ENCODE measurements at places on chromosomes 1 and 21.

DNA sequence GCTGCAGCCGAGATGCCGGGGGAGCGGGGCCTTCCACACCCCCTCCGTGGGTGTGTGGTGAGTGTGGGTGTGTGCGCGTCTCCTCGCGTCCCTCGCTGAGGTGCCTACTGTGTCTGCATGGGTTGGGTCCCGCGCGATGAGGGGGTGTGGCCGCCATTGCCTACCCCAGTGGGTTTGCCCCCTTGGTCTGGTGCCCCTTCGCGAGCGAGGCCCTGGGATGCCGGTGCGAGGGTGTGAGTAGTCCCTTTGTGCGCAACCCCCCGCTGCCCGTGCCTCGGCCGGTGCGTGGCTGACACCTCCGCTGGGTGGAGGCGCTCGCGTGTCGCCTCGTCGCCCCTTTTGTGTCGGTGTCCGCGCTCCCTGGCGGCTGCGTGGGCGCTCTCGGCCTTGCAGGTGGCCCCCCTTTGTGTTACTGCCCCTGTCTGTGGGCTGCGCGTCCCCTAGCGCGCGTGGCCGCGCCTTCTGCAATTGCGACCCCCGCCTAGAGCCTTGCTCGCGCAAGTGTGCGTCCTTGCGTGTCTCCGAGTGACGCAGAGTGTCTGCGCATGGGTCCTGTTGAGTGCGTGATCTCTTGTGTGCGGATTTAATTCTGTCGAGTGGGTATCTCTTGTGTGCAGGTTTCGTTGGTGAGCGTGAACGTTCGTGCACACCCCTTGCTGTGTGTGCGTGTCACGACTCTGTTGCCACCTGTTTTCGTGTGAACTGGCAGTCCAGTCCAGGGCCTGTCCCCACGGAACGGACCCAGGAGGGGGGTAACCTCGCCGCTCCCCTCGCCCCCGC lies 553 bp downstream of the TTC3 start:
- DNase-seq, result peak; percentile 42

GRCh38 chr1:206606867-206607266 lies 5.4 kb downstream of the EIF2D start:
- no peak for DNase-seq

- no peak for DNase-seq
Observed at GRCh38 chr1:92169214-92170005, 48.3 kb upstream of the C1orf146 start.

DNA sequence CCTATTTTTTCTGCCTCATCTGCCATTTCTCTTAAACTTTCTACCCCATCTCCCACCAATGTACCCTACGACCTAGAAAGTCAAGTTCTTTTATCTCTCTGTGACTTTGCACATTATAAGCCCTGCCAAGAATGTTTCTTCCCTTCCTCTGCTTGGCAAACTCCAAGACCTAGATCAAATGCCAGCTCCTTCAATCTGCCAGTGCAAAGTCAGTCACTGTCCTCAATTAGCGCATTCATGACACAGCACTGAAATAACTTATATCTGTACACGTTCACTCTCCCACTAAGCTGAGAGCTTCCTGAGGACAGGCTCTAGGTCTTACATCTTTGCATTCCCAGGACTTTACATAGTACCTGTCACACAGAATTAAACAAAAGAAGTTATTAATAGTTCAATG lies 21.4 kb upstream of the LSM10 start:
- DNase-seq, result no peak

DNA sequence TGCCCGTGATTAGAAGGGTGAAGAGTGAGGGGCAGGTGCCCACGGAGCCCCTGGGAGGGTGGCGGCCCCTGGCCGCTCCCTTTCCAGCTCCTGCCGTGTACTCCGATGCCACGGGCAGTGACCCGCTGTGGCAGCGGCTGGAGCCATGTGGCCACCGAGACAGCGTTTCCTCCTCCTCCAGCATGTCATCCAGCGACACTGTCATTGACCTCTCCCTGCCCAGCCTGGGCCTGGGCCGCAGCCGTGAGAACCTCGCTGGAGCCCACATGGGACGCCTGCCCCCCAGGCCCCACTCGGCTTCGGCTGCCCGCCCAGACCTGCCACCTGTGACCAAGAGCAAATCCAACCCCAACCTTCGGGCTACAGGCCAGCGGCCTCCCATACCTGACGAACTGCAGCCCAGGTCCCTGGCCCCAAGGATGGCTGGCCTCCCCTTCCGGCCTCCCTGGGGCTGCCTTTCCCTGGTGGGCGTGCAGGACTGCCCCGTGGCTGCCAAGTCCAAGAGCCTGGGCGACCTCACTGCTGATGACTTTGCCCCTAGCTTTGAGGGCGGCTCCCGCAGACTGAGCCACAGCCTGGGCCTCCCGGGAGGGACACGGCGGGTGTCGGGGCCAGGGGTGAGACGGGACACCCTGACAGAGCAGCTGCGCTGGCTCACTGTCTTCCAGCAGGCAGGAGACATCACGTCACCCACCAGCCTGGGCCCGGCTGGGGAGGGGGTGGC lies 22.0 kb downstream of the PANK4 start:
- DNase-seq, result no peak

DNA sequence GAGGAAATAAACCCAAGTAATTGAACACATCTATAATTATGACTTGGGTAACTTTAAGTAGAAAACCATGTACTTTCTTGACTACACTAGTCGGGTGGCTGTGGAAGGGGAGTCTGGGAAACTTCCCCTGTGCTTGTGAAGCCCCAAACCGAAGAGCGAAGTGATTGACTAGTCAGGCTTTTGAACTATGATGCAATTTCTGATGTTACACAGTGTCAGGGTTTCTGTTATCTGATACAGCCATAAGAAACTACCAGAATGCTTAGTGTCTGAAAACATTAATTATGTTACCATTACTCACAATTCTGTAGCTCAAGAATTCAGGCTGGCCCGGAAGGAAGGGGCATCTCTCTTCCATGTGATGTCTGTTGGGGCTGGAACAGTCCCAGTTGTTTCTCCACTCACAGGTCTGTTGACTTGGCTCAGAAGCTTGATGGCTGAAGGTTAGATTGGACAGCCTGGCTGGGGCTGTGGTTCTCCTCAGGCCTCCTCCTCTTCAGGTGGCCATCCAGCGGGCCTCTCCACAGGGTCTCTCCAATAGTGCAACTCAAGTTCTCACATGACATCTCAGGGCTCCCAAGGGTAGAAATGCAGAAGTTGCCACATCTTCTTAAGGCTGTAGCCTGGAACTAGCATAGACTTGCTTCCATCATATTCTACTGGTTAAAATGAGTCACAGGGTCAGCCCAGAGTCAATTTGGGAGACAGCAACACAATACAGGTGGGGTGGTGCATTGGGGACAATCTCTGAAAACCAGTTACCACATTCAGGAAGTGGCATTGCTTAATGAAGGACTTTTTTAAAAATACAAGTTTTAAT lies 8.3 kb upstream of the C8B start:
- DNase-seq, result no peak

DNA sequence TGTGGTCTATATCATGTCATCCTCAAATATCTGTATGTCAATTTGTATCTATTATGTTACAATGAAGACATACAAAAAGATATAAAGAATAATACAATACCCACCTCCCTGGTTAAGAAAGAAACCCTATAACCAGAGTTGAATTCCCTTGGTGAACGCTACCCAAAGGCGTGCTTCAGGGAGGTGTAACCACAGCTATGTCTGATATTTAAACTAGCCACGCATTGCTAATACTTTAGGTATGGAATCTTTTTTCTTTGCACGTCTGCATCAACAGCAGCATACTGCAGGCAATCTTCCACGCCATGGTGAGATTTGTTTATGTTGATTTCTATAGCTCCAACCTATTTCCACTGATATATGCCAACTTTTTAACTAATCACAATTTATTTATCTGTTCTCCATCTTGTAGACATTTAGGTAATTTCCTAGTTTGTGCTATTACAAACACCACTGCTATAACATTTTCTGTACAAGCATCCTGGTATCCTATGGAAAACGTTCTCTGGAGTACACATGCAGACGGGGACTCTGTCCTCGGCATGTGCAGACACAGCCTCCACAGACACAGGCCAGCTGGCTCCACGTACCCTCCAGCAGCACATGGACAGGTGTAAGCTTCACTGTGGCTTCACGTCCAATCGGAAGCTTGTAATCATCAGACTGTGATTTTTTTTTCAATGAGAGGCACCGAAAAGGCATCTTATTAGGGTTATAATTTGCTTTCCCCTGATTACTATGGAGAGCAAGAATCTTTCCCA lies 58.5 kb downstream of the HSF2BP start:
- no peak for DNase-seq

GRCh38 chr1:158180741-158181576 lies at the start of gene CD1D:
CD1D (plus strand) TSS chr1:158180895; CDS start chr1:158181102, 207 bp downstream.
- DNase-seq, result no peak

- no peak for DNase-seq
Observed at GRCh38 chr1:15042866-15043265, 110.7 kb upstream of the TMEM51 start.

GRCh38 chr21:21345296-21345695 lies 347.1 kb downstream of the NCAM2 start:
- no peak for DNase-seq

- DNase-seq, result no peak
Observed at GRCh38 chr1:37691497-37692077, 729 bp upstream of the CDCA8 start.

DNA sequence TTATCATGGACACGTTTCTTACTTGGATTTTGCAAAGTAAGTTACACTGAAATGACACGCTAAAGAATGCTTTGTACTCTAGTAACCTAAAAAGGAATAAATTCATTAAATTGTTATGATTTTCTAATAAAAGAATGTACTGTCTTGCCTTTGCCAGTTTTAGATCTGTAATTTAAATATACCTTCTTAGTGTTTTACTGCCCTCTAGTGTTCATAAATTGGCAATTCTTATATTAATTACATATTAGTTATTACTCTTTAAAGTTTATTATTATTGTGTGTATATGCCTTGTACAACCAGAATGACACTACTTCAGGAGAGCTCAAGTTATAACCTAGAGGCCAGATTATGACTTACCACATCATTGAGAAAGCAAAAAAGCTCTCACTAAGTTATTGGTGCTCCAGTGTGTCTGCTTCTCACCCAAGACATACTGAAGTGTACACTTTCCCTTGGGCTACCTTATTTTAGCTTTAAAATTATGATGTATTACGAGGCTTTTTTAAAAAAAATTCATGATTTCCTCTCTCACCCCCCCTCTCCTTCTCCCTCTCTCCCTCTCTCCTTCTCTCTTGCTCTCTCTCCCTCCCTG lies 169.9 kb downstream of the HS2ST1 start:
- DNase-seq, result no peak

DNA sequence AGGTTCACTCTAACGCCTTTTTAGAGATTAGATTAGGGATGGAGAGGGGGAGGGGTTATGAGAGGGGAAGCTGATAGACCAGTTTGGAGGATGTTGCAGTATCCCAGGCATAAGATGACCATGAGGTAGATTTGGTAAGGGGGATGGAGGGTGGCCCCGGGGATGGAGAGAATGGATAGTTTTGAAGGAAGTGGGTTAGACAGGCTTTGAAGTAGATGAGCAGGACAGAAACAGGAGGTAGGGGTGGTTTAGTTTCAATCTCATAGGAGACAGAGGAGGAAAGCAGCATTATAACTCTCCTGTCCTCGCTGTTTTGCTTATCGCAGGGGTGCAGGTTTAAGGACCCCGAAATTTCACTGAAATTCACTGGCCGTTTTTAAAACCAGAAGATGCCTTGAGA lies 11.8 kb downstream of the UBIAD1 start:
- DNase-seq, result no peak

DNA sequence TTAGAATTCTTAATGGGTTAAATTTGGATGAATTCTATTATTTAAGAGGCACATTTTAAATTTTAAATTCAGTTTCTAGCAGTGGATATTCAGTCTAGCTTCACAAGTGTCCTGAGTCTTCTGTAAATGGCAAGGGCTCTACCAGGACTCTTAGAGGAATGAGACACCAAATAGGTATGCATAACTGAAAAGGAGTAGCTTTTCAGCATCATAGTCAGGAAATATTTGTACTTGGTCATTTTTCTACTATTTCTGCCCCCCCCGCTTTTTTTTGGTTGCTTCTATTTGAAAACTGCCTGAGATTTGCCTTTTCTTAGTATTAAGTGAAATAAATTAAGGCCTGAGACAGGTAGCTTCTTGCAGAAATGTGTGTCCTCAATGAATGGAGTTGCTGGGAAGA lies 80.2 kb downstream of the MAST2 start:
- no peak for DNase-seq

DNA sequence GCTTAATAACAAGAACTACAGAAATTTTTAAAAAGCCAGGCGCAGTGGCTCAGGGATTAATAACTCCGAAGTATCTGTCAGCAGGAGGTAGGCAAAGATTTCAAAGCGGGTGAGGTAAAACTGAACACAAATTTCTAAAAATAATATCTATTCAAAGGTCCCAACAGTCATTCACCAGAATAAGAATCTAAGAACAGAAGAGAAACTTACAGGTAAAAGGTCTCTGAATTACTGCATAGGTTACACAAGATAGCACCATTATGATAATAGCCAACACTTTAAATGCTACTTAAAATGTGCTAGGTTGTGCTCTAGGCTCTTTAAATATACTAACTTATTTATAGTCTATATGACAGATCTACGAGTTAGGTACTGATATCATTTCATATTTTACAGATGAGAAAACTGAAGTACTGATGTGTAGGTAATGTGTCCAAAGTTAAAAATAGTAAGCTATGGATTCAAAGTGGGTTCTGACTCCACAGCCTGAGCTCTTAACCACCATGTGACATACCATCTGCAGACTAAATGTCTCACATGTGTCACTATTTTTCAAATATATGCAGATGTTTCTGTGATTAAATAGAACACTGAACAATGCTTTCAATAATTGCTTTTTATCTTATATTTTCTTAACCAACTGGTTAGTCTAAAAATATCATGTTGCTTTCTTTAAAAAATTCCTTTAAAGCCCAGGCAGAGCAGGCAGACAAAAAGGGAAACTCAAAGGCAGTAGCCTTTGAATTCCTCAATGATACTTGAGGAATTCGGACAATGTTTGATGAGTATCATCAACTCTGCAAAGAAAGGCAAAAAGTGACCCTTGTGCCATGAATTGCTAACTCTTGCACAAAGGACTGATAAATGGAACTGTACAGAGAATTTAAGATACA lies 80.5 kb upstream of the TTC39A start:
- no peak for DNase-seq

DNA sequence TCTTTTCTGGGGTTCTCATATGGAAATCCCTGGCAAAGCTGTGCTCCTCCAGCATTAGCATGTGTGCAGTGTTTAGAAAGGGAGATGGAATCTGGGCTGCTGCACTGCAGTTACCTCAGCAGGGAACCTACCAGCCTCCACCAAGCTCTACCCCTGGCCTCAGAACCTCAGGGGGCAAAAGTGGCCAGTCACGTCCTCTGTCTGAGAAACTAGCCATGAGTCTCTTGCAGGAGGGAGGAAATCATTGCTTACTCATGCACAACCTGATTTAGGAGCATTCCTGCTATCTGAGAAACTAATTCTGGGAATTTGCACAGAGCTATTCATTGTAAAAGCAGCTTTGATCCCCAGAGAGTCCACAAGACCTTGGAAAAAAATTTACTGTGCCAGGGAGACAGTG lies 80.6 kb upstream of the IPO9 start:
- DNase-seq, result no peak

GRCh38 chr1:227049253-227049652 lies 109.2 kb downstream of the COQ8A start:
- DNase-seq, result no peak

- no peak for DNase-seq
Observed at GRCh38 chr1:28195780-28196179, 19.3 kb upstream of the PTAFR start.

- DNase-seq, result no peak
Observed at GRCh38 chr1:18155881-18156385, 48.3 kb downstream of the IGSF21 start.

- no peak for DNase-seq
Observed at GRCh38 chr1:116006486-116006964, 30.2 kb downstream of the SLC22A15 start.

Measured in activated CD8-positive, alpha-beta memory T cell treated with anti-CD3 and anti-CD28 coated beads for 4 hours (primary cell).